ENCODE measurements at places on chromosomes 11 and 22.

GRCh38 chr11:18144243-18144642 is 11.9 kb downstream of the MRGPRX3 start:
- H3K36me3 ChIP-seq, result no peaks in the 10 kb centered on the region
- H3K4me1 ChIP-seq, result no peaks in the 10 kb centered on the region
- DNase-seq, result no peak
- no peak overlapping the region for H3K4me3 ChIP-seq

- H3K27ac ChIP-seq, result no peak overlapping the region
- H3K4me1 ChIP-seq, result no peaks in the 10 kb centered on the region
- no peak for DNase-seq
Measured at GRCh38 chr11:98060759-98061158, 960.0 kb upstream of the CNTN5 start.

- no peak overlapping the region for H3K4me3 ChIP-seq
- no peak for DNase-seq
- H3K27ac ChIP-seq, result no peak overlapping the region
- peaks cover 4% of the 10 kb centered on the region for H3K27me3 ChIP-seq
Measured at GRCh38 chr22:44372611-44373010, 59.9 kb upstream of the SHISAL1 start.

DNA sequence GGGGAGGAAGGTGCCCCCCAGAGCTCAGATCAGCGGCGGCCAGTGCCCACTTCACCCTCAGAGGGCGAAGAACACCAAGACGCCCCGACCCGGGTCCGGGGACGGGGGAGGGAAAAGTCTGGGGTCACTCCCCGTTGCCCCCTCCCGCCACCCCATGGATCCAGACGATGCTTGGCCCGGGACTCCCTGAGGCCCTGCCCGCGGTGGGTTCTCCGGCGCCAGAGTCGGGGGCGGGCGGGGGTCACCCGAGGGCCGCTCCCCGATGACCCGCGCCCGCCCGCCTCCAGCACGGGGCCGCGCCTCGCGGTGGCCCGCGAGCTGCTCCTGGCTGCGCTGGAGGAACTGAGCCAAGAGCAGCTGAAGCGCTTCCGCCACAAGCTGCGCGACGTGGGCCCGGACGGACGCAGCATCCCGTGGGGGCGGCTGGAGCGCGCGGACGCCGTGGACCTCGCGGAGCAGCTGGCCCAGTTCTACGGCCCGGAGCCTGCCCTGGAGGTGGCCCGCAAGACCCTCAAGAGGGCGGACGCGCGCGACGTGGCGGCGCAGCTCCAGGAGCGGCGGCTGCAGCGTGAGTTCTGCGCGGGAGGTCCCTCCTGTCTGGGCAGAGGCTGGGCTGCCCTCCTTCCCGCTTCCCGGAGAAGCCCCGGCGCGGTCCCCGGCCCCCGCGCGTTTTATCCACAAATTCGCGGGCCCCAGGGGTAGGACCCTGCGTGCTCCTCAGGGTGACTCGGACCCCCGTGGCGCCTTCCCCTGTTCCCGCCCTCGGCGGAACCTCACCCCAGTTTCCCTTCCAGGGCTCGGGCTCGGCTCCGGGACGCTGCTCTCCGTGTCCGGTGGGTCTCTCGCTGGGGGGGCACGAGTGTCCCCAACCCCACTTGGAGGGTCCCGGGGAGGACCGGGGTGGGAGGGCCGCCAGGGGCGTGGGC is 1.1 kb downstream of the NLRP6 start:
- no peaks in the 10 kb centered on the region for H3K36me3 ChIP-seq
- H3K4me1 ChIP-seq, result peaks cover 7% of the 10 kb centered on the region
- H3K4me3 ChIP-seq, result no peak overlapping the region
- peaks cover 7% of the 10 kb centered on the region for H3K27me3 ChIP-seq
- H3K27ac ChIP-seq, result no peak overlapping the region
- DNase-seq, result no peak

DNA sequence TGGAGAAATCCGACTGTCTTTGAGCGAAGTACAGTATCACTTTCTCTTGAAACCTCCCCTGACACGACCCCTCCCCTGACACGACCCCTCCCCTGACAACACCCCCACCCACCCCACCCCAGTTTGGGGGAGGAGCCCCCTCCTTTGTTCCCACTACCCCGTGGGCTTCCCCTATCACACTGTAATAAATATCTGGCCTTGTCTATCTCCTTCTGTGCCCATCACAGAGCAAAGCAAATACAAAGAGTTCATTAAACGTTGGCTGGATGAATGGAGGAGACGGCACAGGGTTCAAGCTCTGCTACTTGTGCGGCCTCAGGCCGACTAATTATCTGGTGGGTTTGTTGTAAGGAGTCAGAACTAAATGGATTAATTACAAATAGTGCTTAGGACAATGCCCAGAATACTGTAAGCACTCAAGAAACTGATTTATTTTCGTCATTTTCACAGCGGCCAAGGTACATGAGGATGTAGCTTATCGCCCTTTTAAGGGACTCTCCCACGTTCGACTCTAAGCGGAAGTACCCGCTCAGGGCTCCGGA is 628 bp upstream of the GGA1 start:
- peak overlapping the region; percentile 97 for H3K27ac ChIP-seq
- H3K4me3 ChIP-seq, result peak overlapping the region; percentile 82
- DNase-seq, result no peak
- peaks cover 47% of the 10 kb centered on the region for H3K4me1 ChIP-seq
- peaks cover 5% of the 10 kb centered on the region for H3K27me3 ChIP-seq

GRCh38 chr11:124977006-124977405 is 23.0 kb downstream of the CCDC15 start:
- no peak for DNase-seq
- H3K4me3 ChIP-seq, result no peak overlapping the region
- H3K4me1 ChIP-seq, result no peaks in the 10 kb centered on the region
- H3K27me3 ChIP-seq, result no peaks in the 10 kb centered on the region
- no peaks in the 10 kb centered on the region for H3K36me3 ChIP-seq

DNA sequence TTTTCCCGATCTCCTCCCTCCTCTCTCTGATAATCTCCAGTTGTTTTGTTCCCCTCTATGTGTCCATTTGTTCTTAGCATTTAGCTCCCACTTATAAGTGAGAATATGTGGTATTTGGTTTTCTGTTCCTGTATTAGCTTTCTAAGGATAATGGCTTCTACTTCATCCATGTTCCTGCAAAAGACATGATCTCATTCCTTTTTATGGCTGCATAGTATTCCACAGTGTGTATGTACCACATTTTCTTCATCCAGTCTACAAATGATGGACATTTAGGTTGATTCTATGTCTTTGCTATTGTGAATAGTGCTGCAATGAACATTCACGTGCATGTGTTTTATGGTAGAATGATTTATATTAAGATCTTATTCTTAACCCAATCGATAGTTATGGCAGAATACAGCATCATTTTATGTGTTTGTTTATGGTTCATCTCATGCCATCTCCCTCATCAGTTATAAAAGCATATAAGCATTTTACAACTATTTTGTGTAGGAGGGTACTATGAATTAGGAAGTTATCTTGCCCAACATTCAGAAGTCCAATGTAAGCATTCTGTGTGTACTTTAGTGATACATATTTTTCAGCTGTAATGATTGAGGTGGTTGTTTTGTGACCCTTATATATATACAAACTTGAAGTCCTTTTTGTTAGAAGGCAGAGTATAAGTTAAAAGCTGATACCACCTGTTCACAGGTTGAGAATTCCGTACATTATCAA is 3.2 kb downstream of the MS4A3 start:
- H3K27ac ChIP-seq, result no peak overlapping the region
- H3K36me3 ChIP-seq, result no peaks in the 10 kb centered on the region
- H3K4me3 ChIP-seq, result no peak overlapping the region
- no peaks in the 10 kb centered on the region for H3K4me1 ChIP-seq
- no peak for DNase-seq
- peaks cover 13% of the 10 kb centered on the region for H3K27me3 ChIP-seq

DNA sequence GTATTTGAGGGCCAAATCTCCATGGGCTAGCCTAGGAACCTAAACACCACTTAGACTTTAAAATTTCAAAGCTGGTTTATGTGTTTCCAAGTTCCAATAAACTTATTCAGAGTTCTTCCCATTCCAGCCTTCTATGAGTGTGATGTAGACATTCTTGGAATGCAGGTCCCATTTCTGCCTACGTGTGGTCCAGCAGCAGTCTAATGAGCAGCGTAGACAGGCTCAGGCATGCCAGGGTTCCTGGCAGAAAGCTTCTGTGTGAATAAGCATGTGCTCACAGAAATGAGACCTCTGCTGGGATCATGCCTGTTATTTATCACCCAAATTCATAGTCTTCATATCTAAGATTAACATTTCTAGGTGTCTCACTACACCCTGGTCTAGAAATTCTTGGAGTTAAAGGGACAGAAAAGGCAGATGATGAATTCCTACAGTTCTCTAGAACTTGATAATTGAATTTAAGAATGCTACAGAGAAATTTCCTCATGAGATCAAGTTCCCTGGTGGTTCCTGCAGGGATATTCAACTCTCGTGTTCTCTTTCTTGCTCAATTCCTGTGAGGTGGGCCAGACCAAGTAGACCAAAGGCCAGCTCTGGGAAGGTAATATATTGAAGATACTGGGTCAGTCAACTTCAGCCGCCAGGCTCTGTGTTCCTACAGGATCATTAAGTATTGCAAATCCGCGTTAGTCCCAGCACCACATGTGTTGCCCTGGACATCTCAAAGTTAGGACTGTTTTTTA is 17.6 kb downstream of the RNF185 start:
- no peak overlapping the region for H3K4me3 ChIP-seq
- DNase-seq, result no peak
- peaks cover 22% of the 10 kb centered on the region for H3K4me1 ChIP-seq
- peaks cover 4% of the 10 kb centered on the region for H3K36me3 ChIP-seq
- no peaks in the 10 kb centered on the region for H3K27me3 ChIP-seq

GRCh38 chr22:32882774-32883530 is 81.4 kb downstream of the TIMP3 start:
- no peak overlapping the region for H3K4me3 ChIP-seq
- H3K27me3 ChIP-seq, result no peaks in the 10 kb centered on the region
- H3K4me1 ChIP-seq, result no peaks in the 10 kb centered on the region
- H3K36me3 ChIP-seq, result no peaks in the 10 kb centered on the region

- DNase-seq, result no peak
- H3K4me1 ChIP-seq, result peaks cover 53% of the 10 kb centered on the region
- H3K27me3 ChIP-seq, result no peaks in the 10 kb centered on the region
- no peak overlapping the region for H3K4me3 ChIP-seq
- H3K36me3 ChIP-seq, result no peaks in the 10 kb centered on the region
Measured at GRCh38 chr11:57476757-57477506, 16.6 kb downstream of the RTN4RL2 start.

- no peaks in the 10 kb centered on the region for H3K27me3 ChIP-seq
- H3K36me3 ChIP-seq, result no peaks in the 10 kb centered on the region
- DNase-seq, result no peak
- no peak overlapping the region for H3K27ac ChIP-seq
- no peaks in the 10 kb centered on the region for H3K4me1 ChIP-seq
- H3K4me3 ChIP-seq, result no peak overlapping the region
Measured at GRCh38 chr11:4642043-4642442, 1.7 kb upstream of the OR51E1 start.

DNA sequence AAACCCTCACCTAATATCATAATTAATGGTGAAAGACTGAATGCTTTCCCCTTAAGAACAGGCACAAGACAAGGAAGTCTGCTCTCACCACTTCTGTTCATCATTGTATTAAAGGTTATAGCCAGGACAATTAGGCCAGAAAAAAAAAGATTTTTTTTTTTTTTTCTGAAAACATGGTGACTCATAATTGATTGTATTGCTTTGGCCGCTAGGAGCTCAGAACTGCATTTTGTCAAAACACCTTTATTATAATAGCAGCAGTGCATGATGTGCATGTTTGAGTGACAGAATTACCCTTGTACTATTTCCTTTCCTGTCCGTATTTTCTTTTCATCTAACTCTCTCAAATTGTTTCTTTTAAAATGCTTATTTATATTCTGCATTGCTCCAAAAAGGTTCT is 98.1 kb downstream of the RNF169 start:
- DNase-seq, result no peak
- no peak overlapping the region for H3K4me3 ChIP-seq
- peaks cover 4% of the 10 kb centered on the region for H3K36me3 ChIP-seq
- H3K27me3 ChIP-seq, result no peaks in the 10 kb centered on the region
- H3K27ac ChIP-seq, result no peak overlapping the region
- peaks cover 34% of the 10 kb centered on the region for H3K4me1 ChIP-seq

GRCh38 chr11:100860318-100861155 is 173.4 kb downstream of the ARHGAP42 start:
- H3K4me3 ChIP-seq, result no peak overlapping the region
- no peaks in the 10 kb centered on the region for H3K4me1 ChIP-seq
- no peaks in the 10 kb centered on the region for H3K27me3 ChIP-seq
- DNase-seq, result no peak
- H3K27ac ChIP-seq, result no peak overlapping the region
- no peaks in the 10 kb centered on the region for H3K36me3 ChIP-seq

DNA sequence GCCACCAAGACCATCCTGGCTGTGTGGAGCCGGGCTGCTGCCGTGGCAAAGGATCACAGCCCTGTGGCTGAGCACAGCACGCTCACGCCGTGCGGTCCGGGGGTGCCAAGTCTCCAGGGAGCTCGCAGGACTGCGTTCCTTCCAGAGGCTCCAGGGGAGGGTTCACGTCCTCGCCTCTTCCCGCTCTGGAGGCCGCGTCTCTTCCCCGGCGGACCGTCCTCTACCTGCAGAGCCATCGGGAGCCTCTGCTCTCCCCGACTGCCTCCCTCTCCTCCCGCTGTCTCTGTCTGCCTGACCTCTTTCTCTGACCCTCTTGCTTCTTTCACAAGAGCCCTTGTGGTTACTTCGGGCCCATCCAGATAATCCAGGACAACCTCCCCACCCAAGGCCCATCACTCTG is 11.4 kb upstream of the MUC5AC start:
- no peak for DNase-seq
- no peaks in the 10 kb centered on the region for H3K36me3 ChIP-seq
- H3K27me3 ChIP-seq, result peaks cover 2% of the 10 kb centered on the region
- no peak overlapping the region for H3K4me3 ChIP-seq
- no peaks in the 10 kb centered on the region for H3K4me1 ChIP-seq
- no peak overlapping the region for H3K27ac ChIP-seq

- no peak overlapping the region for H3K4me3 ChIP-seq
- peaks cover 14% of the 10 kb centered on the region for H3K4me1 ChIP-seq
- peaks cover 33% of the 10 kb centered on the region for H3K27me3 ChIP-seq
- no peak for DNase-seq
- no peaks in the 10 kb centered on the region for H3K36me3 ChIP-seq
Measured at GRCh38 chr11:1773131-1773993, 9.6 kb upstream of the CTSD start.

DNA sequence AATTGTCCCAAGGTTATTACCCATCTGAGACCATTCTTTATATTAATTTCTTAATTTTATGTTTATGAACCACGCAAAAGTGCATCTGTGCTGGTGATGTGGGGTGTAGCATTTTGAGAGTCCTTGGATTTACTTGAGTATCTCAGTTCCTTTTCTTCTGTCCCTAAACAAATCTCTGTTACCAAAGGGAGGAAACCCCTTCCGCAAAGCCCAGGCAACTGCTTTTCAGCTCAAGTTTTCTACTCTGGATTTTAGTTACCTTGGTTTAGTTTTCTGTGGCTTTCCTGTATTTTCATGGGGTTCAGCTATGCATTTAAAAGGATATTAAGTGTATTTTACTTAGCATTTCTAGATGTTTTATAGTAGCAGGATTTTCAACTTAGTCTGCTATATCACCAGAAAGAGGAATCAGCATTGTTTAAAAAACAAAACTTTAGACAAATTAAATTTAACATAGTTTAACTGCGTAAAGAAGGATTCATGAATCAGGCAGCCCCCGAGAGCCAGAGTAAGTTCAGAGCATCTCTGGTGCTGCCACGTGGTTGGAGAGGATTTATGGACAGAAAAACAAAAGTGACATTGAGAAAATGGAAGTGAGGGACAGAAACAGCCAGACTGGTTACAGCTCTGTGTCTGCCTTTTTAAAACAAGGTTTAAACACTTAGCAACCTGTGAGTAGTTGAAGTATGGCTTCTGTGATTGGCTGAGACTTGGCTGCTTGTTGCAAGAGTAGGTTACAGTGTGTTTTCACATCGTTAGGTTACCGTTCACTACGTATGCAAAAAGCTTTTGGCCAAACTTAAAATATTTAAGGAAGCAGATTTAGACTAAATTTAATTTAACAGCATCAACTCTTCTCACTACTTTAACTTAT is 9.6 kb downstream of the ADM start:
- H3K36me3 ChIP-seq, result no peaks in the 10 kb centered on the region
- no peaks in the 10 kb centered on the region for H3K27me3 ChIP-seq
- no peak overlapping the region for H3K27ac ChIP-seq
- H3K4me1 ChIP-seq, result peaks cover 48% of the 10 kb centered on the region
